NCI-H748 treated with DMSO at 0.1 percent for 48 hours (cell line): ENCODE measurements at places on chromosomes 11 and 22.

- no peak for DNase-seq
These were observed 38.1 kb downstream of the NUMA1 start for GRCh38 chr11:72042064-72042745.

GRCh38 chr11:129115652-129116586 is 76.2 kb downstream of the ARHGAP32 start:
- DNase-seq: no peak

- no peak for DNase-seq
These were observed 128.0 kb upstream of the FGF3 start for GRCh38 chr11:69947059-69947792.

- no peak for DNase-seq
These were observed 119.8 kb upstream of the ANO1 start for GRCh38 chr11:69958308-69958707.

DNA sequence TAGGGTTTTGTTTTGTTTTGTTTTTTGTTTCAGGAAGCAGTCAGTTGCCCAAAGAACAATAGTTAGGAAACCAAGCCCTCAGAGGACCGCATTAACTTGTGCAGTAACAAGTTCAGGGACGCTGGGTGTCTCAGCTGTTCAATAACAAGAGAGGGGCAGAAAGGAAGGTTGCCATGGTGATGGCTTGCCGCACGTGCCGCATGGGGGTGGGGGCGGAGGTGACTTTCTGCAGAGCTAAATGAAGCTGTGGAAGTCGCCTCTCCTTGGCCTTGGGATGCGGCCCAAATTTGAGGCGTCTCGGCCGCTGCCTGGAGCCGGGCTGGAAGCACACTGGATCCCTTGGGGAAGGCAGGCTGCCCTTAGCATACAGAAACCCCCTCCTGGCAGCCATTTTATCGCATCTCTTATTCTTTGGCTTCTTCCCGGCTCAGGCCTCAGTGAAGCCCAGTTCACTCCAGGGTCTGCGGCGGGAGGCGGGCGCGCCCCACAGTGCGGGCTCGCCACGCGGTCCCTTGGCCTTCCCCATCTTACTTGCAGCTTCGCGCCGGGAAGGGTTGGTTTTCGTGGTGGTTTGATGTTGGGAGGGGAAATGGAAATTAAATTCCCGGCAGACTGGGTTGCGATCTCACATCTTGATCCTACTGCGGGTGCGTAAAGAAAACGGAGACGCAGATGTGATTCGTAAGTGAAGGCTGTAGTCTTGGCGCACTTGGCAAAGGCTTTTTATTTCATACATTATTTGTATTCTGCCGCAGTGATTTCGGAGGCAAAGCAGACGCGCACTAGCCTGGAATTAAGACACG is 94.3 kb downstream of the SLC17A6 start:
- peak; percentile 26 for DNase-seq

- no peak for DNase-seq
These were observed at the start of gene CSRP3 for GRCh38 chr11:19201737-19202605. Gene CSRP3 (minus strand): TSS chr11:19201983. CDS start chr11:19192448, 9,535 bp downstream.

- no peak for DNase-seq
These were observed 497.1 kb downstream of the BRD1 start for GRCh38 chr22:49330421-49331222.

DNA sequence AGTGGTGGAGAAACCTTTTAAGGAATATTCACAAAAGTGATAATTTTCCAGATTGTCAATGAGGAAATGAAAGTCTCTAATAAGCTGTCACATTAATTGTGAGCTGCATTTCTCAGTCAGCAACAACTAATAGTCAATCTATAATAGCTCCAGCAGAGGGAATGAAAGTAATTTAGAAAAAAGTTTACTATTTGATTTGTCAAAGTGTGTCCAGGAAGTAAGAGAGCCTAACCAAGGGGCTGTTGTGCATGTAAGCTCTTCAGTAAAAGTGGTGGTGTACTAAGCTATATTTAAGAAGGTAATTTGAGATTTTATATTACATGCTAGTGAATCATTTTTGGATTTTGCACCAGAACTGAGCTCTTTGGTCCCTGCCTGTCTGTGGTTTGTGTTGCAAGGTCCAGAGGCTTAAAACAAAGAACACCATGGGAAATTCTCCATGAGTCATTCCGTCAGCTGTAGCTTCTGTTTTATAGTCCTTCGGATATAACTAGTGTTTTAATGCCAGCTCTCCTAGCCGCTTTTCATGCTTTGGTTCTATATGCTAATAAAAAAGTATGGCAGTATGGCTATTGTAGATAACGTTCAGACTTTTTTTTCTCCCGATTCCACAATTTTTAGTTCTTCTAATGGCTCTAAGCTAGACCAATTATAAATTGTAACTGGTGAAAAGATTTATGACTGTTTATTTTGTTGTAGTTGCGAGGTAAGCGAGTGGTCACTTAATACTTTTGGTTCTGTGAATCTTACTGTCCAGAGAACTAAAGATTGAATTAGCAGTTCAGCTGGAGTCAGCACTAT is 64.6 kb downstream of the ARHGEF12 start:
- no peak for DNase-seq

GRCh38 chr22:21903283-21903682 is 35.8 kb upstream of the MAPK1 start:
- DNase-seq: no peak

GRCh38 chr11:12862696-12863469 is 146.2 kb upstream of the RASSF10 start:
- DNase-seq: no peak

DNA sequence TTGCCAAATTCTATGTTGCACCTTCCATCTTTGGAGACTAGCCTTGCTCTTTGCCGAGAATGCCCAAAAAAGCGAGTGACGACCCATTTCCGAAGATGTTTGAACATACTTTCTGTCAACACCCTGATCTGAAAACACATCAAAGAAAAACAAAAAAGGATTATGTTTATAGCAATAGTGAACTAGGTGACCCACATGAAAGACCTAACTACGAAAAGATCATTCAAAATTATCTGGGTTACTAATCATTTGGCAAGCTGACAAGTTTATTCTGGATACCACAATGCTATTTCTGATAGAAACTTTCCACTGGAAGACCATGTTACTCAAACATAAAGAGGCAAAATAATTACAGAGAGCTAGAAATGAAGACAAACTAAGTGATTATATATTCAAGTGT is 27.0 kb downstream of the KCNJ1 start:
- DNase-seq: no peak

DNA sequence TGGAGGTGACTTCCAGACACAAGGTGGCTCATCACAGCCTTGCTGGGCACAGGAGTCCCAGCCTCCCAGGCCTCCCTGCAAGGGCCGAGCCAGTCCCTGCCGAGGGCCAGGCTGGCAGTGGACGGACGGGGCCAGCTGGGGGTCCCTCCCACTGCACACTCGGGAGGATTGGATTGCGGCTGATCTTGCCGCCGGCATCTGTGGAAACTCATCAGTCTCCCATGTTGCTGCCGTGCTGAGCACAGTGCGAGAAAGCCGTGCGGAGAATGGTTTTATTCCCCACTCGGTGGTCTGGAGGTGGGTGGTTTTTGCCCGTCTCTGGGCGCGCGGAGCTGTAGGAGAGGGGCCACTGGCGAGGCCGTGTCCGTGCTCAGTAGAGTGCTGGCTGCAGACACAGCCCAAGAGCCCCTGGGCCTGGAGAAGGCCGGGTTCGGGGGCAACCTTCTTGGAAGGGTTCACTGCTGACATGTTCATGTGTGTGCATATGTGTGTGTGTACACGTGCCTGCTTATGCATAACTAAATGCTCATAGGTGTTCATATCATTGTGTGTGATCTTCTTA is 1246.4 kb downstream of the BRD1 start:
- DNase-seq: no peak

GRCh38 chr22:30043161-30043560 is 37.1 kb upstream of the HORMAD2 start:
- no peak for DNase-seq

DNA sequence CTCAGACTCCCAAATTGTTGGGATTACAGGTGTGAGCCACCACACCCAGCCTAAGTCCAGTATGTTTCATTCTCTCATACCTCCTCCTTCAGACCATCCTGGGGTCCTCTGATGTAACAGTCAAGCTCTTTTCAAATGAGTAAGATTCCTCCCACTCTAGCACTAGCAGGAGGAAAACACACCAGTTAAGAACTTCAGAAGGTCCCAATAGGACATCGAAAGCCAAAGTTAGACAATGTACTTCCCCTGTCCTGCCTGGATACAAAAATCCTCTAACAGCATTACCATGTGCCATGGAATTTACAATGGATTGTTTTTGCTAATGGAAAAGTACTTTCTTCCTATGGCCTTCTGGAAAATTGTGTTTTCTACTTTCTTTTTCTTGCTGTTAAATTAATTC is 67.1 kb downstream of the CCDC34 start:
- DNase-seq: no peak

DNA sequence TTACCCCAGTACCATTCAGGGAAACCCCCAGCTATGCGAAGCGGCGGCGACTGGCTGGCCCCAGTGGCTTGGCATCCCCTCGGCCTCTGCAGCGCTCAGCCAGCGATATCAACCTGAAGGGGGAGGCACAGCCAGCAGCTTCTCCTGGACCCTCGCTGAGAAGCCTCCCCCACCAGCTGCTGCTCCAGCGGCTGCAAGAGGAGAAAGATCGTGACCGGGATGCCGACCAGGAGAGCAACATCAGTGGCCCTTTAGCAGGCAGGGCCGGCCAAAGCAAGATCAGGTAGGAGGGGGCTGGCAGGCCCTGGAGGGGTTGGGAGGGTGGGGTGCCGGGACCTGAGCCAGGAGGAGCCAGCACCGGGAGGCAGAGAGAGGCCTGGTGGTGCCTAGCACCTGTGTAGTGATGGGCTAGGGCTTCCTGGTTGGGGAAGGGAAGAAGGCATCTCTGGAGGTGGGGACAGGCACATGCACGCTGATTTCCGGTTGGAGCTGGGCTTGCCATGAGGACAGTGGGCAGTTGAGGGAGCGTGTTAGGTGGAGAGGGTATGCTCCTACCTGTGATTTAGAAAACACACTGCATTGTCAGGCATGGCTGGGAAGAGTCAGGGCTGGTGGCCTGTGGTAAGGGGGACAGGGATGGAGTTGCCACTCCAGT is 22.3 kb downstream of the SHANK3 start:
- DNase-seq: no peak

DNA sequence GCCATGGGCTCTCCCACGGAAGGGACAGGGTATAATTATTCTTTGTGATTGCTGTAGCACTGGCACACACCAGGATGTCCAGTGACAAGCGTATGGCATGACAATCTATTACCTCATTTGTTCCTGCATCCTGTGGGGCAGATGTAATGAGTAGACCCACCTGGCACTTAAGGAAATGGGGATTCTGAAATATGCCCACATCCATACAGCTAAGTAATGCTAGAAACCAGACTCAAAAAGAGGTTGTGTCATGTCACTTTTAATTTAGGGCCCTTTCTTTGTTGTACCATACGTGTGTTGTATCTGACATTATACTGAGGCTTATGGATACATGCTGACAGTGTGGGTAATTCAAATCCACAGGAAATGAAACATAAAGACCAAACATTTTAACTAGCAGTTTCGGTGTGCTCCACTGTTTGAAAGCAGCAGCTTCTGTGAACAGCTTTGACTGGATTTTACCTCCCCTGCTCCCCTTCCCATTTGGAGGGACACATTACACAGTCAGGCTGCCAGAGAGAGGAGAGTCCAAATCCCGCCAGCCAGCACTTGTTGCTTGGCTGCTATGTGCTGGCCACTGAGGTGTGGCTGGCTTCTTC is 21.2 kb downstream of the GRAMD1B start:
- DNase-seq: no peak
